ENCODE measurements at places on chromosomes 4 and X.

DNA sequence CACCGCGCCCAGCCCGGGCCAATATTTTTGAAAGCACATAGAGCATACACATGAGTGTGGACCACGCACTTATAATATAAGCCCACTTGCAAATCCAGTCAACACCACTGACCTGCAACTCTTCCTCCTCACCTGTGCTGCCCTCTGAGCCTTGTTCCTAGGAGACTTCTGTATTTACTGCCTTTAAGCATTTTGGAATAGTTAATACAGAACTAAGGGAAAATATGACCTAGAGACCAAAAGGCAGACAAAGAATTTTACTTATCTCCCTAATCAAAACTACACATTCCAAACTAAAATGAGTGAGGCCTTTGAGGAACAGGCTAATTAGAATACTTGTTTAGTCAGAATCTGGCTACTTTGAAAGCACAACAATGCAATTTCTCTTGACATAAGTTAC lies 89.1 kb downstream of the RELL1 start:
- DNase-seq, result no peak

DNA sequence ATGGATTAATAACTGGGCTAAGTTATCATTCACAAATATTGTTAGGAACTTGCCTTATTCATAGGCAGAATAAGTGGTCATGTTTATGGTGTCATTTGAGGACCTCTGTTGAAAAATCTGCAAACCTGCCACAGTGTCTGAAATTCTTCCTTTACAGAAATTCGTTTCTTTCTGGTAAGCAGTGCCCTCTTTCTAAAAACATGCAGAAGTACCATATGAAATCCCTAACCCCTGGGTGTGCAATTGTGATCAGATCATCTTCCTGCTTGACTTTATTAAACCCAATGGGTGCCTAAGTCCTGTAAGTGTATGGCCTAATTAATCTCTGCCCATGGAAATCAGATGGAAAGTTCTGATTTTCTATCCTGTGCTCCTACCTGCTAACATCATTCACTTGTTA lies 4.4 kb upstream of the HTATSF1 start:
- DNase-seq, result no peak

DNA sequence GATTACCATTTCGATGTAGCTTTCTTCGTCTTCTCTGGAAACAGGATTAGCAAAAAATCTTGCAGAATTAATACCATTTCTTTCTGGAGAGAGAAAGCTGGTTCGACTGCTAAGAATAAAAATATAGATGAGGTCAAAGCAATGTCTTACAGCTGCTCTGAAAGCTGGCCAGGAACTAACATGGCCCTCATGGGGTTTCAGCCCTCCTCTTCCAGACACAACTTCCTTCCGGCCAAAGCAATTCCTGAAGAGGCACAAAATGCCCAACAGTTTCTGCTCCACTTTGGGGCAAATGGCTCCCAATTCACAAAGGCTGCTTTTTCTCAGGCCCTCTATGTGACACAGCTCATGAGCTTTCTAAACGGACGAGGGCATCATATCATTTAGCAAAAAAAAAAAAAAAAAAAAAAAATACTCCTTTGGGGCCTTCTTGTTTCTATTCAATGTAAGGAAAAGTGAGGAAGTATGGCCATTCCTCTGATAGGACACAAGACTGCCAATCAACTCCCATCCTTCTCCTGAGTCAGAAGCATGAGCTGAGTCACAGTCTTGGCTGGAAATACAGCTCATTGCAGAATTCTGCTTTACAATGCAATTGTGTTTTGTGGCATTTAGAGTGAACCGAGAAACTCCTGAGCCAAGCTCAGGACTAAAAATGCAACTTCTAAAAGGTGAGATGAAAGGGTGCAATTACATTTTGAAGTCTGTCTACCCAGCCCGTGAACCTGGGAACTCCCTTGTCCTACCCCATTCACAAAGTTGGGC lies 42.7 kb upstream of the CTAG2 start:
- no peak for DNase-seq

GRCh38 chrX:41689711-41690110 lies 938 bp downstream of the GPR34 start:
- DNase-seq, result no peak

DNA sequence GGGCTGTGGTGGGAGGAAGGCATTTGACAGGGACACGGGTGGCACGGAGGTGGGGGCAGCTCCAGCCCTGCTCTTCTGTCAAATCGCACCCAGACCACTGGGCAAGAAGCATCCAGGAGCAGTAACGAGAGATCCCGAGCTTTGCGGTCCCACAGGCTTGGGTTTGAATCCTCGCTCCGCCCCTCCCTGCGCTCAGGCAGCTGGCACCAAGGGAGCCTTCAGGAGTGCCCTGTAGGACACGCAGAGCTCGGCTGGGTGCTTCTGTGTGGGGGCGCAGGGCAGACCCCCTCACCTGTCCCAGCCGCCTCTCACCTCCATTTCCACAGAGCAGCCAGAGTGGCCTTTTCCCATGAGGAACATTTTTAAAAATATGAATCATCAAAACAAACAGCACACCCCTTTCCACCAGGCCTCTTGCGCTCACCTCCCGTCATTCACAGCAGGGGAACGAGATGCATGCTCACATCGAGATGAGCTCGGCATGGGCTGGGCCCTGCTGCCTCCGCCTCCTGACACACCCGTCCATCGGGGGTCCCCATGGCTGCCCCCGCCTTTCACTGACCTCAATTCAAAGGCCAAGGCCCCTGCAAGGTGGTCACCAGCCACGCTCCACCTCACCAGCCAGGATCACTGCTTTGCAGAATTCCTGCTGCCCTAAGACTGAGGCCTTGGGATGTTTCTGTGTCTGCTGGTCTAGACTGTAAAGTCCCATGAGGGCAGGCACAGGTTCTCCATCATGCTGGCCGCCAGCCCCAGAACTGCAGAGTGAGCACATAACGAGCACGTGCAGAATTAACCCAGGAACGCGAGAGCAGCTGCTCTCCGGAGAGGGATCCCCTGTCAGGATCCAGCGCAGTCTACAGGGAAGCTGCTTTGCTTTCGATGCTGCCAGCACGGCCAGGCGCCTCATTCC lies 52.7 kb downstream of the ACOX3 start:
- DNase-seq, result no peak

DNA sequence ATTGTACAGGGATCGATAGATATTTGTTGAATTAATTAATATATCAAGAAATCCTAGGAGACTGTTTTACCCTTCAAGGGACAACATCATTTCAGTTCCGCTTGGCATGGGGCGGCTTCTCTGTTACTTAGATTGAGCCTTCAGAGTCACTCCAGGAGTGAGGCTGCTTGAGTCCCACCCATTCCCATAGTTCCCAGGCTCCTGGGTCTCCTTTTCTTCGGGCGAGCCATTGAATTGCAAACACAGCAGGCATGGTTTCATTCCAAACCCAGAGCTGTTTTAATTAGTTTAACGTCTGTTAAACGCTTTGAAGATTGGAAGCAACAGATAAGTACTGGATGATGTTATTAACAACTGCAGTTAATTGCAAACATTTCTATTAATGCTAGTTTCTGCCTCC lies 571 bp upstream of the EDA start:
- DNase-seq, result no peak

GRCh38 chrX:49178537-49178936 lies 6.8 kb downstream of the PLP2 start:
- no peak for DNase-seq

DNA sequence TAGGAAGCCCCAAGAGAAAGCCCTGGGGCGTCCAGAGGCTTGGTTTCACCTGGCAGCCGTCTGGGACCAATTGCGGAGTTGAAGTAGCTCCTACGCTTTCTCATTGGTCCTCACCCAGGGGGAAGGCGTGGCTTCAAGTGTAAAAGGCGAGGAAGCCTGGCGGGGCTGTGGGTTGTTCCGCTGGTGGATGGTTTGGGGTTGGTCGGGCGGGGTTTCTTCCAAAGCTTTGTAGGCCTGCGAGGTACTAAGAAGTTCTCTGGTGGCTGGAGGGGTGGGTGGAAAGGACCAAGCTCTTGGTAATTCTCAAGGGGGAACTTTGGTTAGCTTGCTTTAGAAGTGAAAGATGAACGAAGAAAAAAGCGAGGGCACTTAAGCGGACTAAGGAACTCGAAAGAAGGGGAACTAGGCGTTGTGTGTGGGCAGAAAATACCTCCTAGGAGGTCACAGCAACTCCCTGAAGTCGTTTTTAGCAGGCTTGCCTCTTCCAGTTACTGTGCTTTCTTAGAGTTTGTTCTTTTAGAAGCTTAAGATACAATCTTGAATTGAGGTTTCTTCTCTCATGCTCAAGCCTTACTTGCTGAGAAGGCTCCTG lies 36.6 kb downstream of the CCNG2 start:
- DNase-seq, result peak; percentile 80

GRCh38 chr4:87219632-87220093 lies 755 bp downstream of the KLHL8 start:
- peak; percentile 23 for DNase-seq

DNA sequence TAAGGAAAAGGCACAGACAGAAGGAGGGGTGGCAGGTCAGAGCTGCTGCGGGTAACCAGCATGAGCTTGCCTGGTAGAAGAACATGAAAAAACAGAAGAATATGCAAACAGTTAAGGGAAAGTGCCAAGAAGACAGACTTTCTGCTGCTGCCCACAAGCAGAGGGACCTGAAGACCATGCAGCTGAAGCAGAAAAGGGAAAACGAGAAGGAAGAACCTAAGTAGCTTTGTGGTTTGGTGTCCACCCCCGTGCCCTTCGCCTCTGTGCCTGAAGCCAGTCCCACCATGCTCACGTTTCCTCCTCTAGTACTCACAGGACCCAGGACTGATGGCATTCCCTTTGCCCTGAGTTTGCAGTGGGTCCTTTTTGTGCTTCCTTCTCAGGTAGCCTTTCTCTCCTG lies 62.8 kb downstream of the UBA6 start:
- DNase-seq, result no peak

- DNase-seq, result no peak
Observed at GRCh38 chrX:124250835-124251437, 81.5 kb upstream of the TEX13D start.

- no peak for DNase-seq
Observed at GRCh38 chrX:129731228-129731627, 7.6 kb upstream of the XPNPEP2 start.

GRCh38 chr4:65600656-65601055 lies 69.6 kb downstream of the EPHA5 start:
- DNase-seq, result no peak

DNA sequence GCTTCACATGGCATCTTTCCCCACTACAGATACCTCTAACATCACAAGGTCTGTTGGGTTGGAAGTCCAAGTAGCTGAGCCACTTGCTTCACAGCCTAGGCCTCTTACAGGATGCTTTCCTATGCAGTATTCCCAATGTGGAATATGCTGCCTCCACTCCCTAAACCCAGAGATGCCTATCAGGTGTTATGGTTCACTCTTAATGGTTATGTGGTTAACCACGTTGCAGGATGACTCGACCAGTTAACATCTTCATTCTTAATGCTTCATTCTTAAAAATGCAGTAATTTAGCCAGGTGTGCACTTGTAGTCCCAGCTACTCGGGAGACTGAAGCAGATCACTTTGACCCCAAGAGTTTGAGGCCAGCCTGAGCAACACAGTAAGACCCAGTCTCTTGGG lies 24.2 kb downstream of the HAUS3 start:
- DNase-seq, result no peak

DNA sequence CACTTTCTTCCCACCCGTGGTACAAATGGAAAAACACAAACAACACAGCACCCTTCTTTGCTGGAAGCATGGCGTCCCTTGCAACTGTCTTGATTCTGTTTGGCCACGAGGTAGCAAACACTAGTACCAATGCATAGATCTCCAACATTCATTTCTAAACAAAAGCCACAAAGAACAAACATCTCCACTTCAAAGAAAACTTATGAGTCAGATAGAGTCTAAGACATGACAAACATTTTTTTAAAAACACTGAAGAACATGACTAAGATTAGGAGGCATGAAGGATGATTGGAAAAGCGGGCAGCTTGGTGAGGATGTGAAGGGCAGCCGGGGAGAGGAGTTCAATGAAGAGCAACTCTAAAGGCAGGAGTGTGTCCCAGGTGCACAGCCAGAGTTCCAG lies 197.6 kb upstream of the FAM9B start:
- DNase-seq, result no peak

- DNase-seq, result no peak
Observed at GRCh38 chrX:7904562-7904961, 22.7 kb downstream of the PNPLA4 start.

- no peak for DNase-seq
Observed at GRCh38 chrX:70455366-70456202, 10.9 kb downstream of the DLG3 start.

- DNase-seq, result no peak
Observed at GRCh38 chrX:48470110-48470832, at the start of gene SLC38A5. Gene SLC38A5 (minus strand): TSS chrX:48470260. CDS start chrX:48467924, 2,336 bp downstream.

- DNase-seq, result no peak
Observed at GRCh38 chr4:166198516-166199310, 325.7 kb downstream of the TLL1 start.

DNA sequence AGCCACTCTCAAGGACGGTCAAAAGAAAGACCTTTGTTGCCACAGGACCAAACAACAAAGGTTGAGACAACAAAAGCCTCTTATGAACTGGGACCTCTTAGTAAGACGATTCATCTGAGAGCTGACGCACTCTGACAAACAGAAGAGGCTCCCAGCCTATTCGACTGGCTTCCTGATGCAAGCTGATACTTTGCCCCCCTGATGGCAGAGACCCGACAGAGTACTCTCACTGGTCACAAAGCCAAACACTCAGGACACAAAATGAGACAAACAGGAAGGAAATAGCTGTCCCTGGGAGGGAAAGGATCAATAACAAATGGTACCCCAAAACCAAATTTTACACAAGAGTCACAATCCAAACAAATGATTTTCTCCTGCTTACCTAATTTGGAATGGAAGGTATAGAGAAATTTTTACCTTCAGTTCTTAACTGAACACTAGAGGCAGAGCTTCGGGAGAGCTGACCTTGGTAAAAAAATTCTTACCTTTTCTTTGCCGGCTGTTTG lies 75.2 kb upstream of the PLAC8 start:
- no peak for DNase-seq

GRCh38 chr4:83618991-83619645 lies 83.2 kb downstream of the GPAT3 start:
- no peak for DNase-seq

DNA sequence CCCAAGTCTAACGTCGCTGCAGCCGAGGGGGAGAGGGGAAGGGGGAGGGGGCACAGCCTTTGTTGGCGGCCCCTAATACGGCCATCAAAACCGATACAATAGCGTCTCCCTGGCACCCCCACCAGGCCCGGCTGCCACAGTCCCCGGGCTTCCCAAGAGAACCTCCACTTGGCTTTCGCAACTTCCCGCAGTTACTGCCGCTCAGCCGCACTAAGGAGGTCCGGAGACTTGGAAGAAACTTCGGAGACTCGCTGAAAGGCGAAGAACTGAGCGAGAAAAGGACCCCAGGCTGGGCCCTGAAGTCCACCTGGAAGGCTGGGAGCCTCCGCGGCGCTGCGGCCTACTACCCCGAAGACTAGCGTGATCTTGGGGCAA lies 2.8 kb downstream of the NKX6-1 start:
- DNase-seq, result no peak
